NCI-H1092 (cell line): ENCODE measurements at places on chromosomes 3 and 15.

DNA sequence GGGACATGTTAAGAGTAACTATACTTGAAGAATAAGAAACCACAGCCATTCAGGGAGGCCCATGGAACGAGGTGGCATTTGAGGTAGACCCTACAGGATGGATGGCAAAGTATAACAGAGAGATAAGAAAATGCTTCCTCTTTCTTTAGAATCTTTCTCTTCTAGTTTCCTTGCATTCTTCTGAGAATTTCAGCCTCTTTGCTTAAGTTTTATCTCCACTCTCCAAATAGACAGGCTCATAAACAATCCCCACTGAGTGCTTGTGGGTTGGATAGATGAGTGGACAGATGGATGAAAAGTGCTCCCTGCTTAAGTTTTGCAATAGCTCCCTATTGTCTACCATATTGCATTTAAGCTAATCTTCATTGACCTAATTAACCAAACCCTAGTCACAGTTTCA, 103.7 kb downstream of the MEX3B start:
- DNase-seq, result no peak

GRCh38 chr3:41502023-41502422, 302.7 kb downstream of the CTNNB1 start:
- no peak for DNase-seq

- DNase-seq, result no peak
Observed at GRCh38 chr3:9669277-9669676, 20.0 kb downstream of the MTMR14 start.

GRCh38 chr3:108605491-108605890, 16.0 kb downstream of the DZIP3 start:
- no peak for DNase-seq

GRCh38 chr3:18670759-18671158, 245.6 kb upstream of the SATB1 start:
- no peak for DNase-seq

DNA sequence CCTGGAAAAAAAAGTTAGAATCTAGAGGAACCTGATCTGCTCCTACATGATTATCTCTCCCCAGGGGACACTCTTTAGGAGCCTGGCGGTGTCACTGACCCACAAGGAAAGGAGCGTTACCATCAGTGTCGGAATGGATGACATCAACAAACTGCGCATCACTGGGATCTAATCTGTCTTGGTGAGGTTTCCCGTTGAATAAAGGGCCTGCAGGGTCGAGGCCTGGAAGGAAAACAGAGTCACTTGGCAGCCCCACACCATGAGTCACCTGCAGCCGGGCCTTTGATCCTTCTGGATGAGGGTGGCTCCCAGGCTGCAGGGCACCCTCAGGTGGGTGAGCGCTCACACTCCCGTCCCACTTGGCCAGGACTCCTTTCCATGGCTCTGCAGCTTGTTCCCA, 25.0 kb downstream of the LIPH start:
- no peak for DNase-seq
